Stimulated activated CD4-positive, alpha-beta T cell treated with anti-CD3 and anti-CD28 coated beads, Interleukin-1b, Interleukin-23, amount 100 ng/mL, for 48 hours (primary cell): ENCODE measurements at places on chromosomes 6 and 20.

GRCh38 chr6:20893412-20893811 lies 359.2 kb downstream of the CDKAL1 start:
- no peak for DNase-seq

DNA sequence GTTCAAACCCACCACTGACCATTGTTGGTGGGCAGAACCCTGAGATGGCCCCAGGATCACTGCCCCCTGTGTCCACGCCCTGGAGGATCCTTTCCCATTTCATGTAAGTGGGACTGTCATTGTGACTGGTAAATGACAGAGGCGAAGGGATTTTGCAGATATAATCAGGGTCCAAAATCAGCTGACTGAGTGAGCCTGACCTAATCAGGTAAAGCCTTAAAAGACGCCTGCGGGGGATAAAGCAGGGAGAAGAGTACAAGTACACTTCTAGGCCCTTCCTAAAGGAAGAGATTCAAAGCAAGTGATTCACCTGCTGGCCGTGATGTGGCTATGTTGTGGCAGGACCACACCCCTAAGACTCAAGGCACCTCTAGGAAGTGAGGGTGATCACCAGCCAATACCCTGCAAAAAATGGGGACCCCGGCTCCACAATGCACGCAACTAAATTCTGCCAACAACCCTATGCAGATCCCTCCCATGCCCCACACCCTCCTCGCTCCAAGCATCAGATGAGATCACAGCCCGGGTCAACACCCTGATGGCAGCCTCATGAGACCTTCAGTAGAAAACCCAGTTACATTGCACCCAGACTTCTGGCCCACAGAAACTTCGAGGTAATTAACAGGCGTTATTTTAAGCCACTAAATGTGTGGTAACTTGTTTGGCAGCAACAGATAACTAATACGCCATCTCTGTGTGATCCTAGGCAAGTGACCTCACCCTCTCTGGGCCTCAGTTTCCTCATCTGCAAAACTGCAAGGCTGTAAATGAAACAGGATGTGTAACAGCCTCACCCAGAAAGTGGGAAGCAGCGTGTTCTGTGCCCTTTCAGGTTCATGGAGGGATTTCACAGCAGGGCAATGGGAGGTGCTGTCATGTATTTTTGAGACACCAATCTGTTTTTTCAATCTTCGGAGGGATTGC lies 11.3 kb downstream of the PREX1 start:
- DNase-seq = no peak

DNA sequence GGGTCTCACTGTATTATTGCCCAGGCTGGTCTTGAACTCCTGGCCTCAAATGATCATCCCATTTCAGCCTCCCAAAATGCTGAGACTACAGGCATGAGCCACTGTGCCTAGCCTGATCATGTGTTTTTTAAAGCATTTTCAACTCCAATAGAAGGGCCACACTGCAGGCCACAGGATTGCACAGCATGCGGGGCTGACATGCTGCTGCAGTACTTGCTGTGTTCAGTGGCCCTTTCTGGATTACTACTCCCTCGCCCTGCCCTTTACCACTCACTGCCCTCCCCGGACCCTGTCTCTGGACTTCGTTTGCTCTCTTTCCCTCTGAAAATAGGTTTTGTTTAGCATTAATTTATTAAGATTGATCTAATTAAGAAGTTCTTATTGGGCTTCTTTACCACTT lies 37.3 kb downstream of the HECA start:
- no peak for DNase-seq

DNA sequence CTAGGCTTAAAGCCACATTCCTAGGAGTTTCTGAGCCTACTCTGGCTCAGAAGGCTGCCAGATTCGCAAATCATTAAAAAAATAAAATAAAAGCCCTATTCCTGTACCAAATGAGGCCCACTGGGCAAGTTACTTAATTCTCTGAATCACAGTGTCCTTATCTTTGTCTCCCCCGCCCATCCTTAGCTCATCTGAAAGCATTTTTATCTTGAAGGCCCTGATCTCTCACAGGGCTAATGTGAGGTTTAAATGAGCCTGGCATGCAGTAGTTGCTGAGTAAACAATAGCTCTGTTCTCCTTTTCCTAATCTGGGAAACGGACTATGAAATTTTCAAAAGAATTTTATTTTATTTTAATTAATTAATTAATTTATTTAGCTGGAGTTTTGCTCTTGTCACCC lies 2.1 kb upstream of the ZBTB12 start:
- DNase-seq = no peak

DNA sequence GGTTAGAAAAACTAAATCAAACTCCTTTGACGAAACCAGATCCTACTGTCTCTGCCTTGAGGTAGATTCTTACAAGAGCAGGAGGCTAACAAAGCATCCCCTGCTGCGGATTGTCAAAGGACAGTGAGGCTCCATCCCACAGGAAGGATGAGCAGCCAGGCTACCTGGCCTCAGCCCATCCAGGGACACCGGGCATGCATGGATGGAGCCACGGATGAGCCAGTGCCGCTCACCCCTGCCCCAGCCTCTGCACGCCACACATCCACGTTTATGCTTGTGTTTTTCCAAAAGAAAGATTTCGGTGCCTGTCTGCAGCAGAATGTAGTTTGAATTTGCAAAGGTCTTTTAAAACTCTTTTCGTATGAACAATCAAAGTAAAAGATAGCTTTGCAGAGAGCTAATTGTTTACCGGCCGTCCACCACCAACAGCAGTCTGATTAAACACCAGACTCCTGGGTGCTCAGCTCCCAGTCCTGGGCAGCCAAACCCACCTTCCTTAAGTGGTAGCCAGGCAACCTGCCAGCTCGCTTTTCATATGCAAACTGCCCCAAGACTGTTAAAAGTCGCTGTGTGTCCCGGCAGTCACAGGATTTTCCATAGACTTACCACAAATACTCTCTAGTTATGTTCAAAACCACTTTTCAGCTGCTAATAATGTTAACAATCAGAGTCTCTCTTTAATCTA lies 999 bp downstream of the THBS2 start:
- DNase-seq = no peak

DNA sequence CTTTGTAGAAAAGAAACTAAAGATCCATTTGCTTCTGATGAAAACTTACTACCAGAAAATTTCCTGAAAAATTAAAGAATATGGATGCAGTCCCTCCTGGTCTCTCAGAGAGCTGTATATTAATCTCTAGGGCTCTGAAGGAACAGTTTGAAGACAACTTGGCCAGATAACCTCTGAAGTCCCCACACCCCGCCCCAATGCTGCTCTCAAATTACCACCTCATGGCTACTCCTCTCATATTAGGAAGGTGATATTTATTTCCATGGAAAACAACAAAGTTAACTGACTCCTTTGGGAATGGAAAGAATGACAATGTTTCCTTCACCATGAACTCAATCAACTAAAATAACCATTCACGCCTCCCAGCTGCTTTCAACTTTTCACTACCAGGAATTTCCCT lies 408.4 kb upstream of the FLRT3 start:
- no peak for DNase-seq

DNA sequence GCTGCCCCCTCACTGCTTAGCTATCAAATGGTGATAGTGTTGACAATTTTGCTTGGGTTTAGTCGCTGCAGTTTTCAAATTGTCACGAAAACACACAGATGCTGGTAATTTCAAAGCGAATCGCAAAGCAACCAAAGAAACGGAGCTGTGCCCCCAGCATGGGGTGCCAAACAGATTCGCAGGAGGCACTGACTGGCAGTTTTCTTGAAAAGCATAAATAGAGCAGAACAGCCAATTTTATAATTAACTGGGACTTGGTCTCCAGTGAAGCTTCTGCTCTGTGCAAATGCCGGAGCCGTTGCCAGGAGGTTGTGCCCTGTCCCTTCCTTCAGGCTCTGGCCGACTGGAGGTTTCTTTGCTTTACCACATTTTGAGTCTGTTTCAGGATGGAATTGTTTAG lies 18.8 kb downstream of the ARHGAP40 start:
- no peak for DNase-seq

- no peak for DNase-seq
Measured at GRCh38 chr20:17723301-17723691, 23.5 kb downstream of the BANF2 start.

- DNase-seq = no peak
Measured at GRCh38 chr6:74925683-74926082, 280.2 kb downstream of the COL12A1 start.

DNA sequence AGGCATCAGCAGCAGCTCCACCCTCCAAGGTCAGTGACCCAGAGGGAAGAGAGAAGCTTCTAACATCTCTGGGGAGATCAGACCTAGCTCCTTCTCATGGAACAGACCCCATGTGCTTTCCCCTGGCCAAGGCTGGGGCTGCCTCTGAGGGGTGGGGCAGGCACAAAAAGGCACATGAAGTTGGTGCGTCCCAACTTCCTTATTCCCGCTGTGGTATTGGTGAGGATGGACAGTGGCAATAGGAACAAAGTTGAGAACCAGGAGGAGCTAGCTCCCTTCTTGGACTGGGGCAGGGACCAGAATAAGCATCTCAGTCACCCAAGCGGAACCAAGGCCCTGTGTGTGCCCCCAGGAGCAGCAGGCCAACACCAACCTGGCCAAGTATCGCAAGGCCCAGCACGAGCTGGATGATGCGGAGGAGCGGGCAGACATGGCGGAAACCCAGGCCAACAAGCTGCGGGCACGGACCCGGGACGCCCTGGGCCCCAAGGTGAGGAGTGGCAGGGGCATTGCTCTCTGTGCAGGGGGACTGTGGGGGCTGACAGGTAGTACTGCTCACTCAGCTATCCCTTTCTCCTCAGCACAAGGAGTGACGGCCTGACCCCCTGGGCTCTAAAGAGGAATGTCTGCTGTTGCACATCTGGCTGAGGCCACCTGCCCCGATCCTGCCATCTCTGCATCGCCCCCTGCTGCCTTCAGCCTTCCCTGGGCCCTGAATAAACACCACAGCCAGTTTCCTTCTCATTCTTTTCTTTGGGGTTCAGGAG lies 46.1 kb downstream of the MYH7B start:
- DNase-seq = no peak

DNA sequence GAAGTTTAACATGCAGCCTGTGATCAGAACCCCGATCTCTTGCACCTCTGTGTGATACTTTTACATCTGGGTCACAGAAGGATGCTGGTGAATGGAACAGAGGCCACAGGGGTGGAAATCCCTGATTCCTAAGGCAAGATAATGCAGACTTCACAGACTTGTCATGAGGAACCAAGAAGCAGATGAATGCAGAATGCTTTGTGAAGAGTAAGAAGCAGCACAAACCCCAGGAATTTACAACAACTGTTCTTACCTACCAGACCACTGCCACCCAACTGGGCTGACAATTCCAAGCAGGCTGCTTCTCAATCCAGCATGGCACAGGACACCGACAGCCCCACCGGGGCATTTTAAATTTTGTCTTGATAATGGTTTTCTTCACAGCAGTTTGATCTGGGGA lies 113.2 kb upstream of the CD93 start:
- no peak for DNase-seq
